ENCODE measurements at places on chromosomes 11 and 22.

- DNase-seq, result no peak
Observed at GRCh38 chr11:102451041-102451680, 1.4 kb downstream of the TMEM123 start.

DNA sequence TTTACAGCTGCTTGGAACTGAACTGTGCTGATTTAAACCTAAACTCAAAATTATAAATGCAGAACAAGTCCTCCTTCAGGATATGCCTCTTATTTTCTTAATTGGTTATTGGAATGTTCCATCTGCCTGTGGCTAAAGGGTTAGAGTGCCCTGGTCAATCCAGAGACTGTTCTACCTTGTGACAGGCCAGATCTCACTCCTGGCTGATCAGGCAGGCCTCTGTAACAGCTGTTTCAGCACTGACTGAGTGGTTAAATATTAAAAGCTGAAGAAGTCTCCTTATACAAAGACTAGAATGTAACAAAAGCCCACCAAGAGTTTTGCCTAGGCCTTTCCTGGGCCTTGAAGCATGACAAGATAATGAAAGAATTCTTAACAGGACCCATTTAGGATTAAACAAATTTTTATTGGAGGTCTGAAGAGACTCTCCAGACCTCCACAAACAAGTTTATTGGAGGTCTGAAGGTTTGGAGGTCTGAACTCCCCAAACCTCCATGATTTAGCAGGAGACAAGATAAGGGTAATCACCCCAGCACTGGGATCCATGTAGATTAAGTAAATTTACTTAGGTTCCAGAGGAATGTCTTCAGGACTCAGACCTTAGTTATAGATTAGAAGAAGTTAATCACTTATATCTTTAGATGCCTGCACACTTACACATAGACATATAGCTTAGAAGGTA lies 35.8 kb downstream of the TMPRSS5 start:
- DNase-seq, result no peak

GRCh38 chr11:70675697-70676374 lies 277.5 kb downstream of the CTTN start:
- no peak for DNase-seq

DNA sequence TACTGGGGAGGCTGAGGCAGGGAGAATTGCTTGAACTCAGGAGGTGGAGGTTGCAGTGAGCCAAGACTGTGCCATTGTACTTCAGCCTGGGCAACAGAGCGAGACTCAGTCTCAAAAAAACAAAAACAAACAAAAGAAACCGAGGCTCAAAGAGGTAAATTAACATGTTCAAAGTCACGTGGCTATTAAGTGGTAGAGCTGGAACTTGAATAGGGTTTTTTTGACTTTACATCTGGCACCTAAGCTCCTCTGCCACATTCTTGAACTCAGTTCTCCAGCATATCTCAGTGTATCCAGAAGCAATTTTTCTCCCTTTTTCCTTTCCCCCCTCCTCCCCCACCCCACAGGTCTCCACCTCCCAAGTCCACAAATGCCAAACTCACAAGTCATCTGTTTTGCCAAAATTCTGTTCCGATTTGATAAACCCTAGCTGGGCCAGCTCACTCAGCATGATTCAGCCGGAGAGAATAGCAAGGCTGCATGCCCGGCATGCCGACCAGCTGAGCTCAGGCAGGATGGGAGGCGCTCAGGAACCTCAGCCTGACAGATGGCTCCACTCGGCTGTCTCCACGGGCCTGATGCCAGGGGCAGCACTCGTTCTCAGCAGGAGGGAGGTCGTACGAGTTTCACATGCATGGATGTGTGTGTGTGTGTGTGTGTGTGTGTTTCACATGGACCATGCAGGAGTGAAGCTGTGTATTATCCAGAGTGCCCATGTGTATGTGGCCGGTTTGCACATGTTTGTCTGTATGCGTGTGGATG lies 63.2 kb upstream of the RRAS2 start:
- no peak for DNase-seq

DNA sequence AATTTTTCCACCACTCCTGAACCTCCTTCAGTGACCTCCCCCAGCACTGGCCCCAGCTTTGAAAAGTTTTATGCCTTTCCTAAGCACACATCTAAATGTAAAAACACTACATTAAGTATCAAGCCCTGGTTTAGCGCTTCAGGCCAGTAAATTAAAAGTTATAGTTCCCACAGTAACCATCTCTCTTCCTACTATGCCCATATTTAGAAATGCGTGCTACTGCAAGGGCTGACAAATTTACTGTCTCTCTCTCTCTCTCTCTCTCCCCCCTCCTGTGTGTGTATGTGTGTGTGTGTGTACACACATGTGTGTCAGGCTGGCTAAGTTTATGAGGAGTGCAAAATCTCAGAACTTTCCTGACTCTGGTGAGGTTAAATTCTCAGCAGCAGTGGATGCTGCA lies 231.4 kb downstream of the LARGE1 start:
- no peak for DNase-seq

- no peak for DNase-seq
Observed at GRCh38 chr11:129155745-129156144, 36.4 kb downstream of the ARHGAP32 start.

DNA sequence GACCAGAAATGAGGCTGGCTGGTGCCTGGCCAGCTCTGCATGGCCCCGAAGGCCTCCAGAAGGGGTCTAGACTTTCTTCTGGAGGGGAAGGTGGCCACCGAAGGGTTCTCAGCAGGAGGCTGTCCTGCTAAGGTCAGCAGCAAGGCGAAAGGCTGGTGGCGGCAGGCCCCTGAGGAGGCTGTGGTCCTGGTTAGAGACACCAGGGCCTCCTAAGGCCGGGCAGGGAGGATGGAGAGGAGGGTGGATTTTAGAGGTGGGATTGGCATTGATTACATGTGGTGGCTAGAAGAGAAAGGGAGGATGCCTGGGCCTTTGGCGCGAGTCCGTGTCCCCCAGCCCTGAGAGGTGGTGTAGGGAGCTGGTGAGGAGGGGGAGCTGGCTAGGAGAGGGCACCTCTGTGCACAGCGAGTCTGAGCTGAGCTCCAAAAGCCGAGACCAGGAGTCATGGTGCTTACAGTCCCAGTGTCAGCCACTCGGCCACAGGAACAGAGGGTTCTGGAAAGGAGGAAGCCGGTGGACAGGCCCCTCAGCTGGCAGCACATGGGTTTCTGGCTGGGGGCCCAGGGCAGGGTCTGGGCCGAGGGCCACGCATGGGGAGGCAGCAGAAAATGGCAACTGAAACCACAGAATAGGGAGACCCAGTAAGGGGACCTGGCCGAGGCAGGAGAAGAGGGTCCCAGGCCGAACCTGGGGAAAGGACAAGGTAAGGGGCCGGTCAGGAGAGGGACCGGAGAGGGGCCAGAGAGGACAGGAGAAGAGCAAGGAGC lies 2.5 kb downstream of the FERMT3 start:
- DNase-seq, result no peak

GRCh38 chr11:3775736-3776406 lies 21.5 kb downstream of the NUP98 start:
- DNase-seq, result no peak
